ENCODE measurements at places on chromosomes 4 and X.

GRCh38 chrX:720825-721224, 90.2 kb downstream of the SHOX start:
- no peak for DNase-seq

DNA sequence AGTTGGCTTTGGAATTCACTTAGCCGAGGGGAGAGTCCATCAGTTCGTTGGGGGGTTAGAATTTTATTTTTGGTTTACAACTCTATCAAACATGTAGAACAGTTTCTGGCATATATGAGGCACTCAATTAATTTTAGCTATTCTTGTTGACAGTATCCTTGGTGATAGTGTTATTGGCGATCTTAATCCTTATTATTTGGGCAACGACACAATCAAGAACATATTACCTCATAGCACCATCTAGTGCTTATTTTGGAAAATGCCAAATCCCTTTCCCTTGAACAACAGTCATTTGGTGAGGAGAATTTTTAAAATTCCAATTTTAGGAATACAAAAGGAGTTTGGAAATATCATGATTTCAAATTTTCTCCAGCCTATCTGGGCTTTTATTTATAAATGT, 17.9 kb upstream of the PGRMC1 start:
- peak; percentile 31 for DNase-seq

GRCh38 chr4:78150543-78150864, 93.4 kb downstream of the FRAS1 start:
- DNase-seq, result no peak

- DNase-seq, result peak; percentile 54
Observed at GRCh38 chr4:124644621-124645020, 67.9 kb downstream of the ANKRD50 start.
